Suppressor macrophage (primary cell): ENCODE measurements at places on chromosomes 16 and 17.

DNA sequence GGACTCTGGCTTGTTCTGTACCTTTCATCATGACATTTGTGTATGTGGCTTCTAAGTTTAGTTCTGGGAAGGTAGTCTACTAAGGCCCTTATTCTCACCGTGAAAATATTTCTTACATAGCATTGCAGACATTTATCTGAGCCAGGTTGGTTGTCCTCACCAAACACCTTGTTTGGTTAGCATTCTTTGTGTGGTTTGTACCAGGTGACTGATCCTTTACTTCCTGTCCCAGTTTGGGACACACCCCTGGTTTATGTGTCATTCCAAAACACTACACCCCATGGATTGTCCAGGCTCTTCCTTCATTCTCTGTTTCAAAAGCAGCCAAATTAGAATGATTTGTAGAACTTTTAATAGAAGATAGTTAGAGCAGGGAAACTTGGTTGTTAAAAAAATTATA lies 23.2 kb upstream of the DUSP14 start:
- no peak for DNase-seq

- DNase-seq = peak; percentile 28
These were observed at the start of gene MEIOC for GRCh38 chr17:44655983-44656710. MEIOC (plus strand) TSS chr17:44656468; CDS start chr17:44656614, 146 bp downstream.

GRCh38 chr17:9944704-9945103 lies 39.6 kb upstream of the RCVRN start:
- DNase-seq = no peak

GRCh38 chr16:11666103-11667055 lies 1.9 kb upstream of the SNN start:
- no peak for DNase-seq

GRCh38 chr16:89172528-89173173 lies 1.1 kb downstream of the CDH15 start:
- DNase-seq = no peak
